ENCODE measurements at places on chromosomes 7 and 10.

- no peak for DNase-seq
Measured at GRCh38 chr7:19572566-19572965, 136.3 kb downstream of the POLR1F start.

DNA sequence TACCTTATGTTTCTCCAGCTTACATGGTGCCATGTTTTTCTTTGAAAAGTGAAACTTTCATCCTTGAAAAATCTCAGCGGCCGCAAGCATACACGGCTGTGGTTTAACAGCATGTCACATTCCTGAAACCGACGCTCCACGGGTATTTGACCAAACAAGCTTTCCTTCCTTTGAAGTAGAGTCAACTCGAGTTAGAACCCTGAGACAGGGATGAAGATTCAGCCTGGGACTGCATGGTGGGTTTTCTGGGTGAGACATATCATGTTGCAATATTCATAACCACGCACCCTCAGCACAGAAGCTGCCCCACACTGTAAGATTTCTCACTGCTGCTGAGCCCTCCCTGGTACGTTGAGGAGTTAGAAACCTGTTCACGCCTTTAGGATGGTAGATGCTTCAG lies 8.1 kb downstream of the CYP26A1 start:
- no peak for DNase-seq

- DNase-seq: no peak
Measured at GRCh38 chr10:19788075-19788686, 28.1 kb upstream of the PLXDC2 start.

- DNase-seq: no peak
Measured at GRCh38 chr10:113825791-113826190, 28.1 kb downstream of the DCLRE1A start.

- DNase-seq: no peak
Measured at GRCh38 chr7:50953303-50953702, 170.6 kb upstream of the GRB10 start.

DNA sequence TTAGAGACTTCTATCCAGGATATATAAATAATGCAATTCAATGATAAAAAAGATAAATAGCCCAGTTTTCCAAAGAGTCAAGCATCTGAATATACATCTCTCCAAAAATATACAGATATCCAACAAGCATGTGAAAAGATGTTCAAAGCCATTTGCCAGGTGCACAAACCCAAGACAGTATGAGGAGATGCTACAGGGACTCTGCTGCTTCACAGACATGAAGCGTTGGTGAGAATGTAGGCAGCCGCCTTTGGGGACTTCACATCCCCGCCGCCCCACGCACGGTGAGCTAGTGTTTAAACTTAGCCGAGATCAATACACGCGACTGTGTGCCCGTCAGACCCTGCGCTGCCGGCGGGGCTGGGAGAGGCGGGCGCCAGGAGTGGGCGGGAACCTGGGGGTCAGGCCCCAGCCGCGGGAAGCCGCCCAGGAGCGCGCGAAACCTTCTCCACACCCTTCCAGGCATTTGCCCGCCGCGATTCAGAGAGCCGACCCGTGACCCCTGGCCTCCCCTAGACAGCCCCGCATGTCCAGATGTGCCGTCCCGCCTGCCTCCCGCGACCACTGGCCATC lies 927 bp upstream of the ALOX5 start:
- DNase-seq: no peak

DNA sequence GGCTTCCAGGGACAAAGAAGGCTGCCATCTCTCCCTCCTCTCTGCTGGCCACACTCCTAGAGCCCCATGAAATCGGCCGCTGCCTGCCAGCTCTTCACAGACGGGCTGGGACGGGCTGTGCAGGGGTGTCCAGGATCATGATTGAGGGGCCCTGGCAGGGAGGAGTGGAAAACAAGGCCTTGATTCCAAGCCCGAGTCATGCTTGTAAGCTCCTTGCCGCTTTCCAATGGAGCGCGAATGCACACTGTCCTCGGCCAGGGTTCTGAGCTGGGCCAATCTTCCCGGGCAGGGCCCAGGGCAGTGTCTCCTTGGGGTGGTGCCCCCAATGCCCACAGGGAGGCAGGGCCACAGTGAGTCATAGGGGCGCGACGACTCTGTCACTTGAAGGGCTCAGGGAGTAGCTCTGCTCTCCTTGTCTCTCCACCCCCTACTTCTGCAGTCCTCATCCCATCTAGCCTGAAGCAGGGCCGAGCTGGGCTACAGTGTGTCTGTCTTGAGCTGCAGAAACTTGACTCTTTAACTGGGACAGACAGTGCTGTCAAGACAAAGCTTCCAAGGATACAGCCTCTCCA lies 186.2 kb upstream of the SVIL start:
- DNase-seq: no peak

- no peak for DNase-seq
Measured at GRCh38 chr7:157633465-157634185, 296.8 kb downstream of the DNAJB6 start.

GRCh38 chr7:17532861-17533404 lies 234.5 kb downstream of the AHR start:
- DNase-seq: peak; percentile 60

GRCh38 chr7:11615174-11615573 lies 216.8 kb downstream of the THSD7A start:
- DNase-seq: no peak

DNA sequence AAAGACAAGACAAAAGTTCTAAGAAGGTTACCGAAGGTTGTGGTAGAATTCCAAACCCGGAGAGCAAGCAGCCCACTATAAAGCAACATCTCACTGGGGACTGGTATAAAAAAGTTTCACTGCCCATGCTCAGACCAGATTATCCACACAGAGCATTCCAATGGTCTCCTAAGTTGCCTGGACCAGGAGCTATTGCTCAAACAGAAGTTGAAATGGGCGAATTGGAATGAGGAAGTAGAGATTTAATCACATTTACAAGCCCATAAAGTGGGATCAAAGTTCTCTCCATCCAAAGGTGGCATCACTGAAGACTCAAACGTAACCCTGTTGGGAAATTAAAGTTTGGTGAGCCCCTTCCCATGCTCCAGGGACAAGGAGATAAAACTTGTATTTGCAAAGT lies 19.8 kb downstream of the OR2F1 start:
- no peak for DNase-seq

DNA sequence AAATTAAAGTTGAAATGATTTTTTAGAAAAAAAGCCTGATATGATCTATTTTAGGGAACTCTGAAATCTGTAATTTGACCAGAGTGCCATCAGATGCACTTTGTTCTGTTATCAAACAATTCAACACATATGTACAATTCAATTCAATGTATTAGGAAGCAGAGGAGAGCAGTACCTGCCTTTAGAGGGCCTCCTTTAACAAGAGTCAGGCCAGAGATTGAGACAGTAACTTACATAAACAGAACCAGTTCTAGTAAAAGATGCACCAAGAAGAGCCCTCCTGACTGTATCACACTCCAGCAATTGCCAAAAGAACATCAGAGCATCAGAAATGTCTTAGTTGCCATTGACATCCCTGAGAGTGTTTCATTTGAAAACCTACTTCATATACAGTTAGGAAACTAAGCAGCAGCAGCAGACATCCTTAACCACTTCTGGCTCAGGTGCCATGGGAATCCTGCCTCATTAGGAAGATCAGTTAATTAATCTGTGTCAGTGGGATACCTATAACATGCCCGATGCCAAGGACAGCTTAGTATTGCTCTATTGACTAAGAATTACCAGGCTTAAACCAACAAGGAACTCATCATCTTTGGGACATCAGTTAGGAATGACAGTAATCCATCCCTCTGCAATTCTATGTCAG lies 1222.6 kb upstream of the LRRN3 start:
- DNase-seq: no peak

- DNase-seq: no peak
Measured at GRCh38 chr10:11250304-11250703, 232.6 kb downstream of the CELF2 start.

DNA sequence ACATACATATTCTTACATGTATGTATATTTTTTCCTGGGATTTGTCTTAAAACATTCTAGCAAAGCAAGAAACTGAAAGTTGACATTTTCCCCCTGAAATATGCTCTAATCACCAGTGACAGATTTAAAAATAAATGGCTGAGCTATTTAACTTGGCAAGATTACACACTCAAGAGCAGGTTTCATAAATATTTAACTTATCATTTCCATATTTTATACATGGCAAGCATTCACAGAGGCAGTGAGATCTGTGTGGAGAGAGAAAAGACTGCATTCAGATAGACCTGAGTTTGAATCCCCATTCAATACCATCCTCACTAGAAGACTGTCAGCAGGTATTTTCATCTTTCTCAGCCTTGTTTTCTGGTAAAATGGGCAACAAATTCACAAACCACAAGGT lies 1043.0 kb downstream of the NRG3 start:
- no peak for DNase-seq

DNA sequence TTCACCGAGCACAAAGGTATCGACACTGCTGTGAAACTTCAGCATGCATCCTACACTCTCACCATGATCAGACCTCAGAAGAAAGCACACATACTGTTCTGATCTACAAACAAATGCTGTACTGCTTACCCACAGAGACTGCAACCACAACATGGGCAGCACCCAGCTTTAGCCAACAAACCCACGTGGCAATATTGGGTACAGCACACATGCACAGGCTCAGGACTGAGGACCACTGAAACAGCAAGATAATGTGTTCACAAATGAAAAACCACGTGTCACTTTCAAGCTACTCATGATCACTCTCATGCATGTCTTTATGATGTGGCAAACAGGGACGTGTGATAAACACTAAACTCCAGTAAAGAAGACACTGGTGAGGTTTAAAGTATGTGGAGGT lies 119.3 kb upstream of the PTN start:
- DNase-seq: no peak

GRCh38 chr10:129548600-129548999 lies 81.6 kb downstream of the MGMT start:
- no peak for DNase-seq

DNA sequence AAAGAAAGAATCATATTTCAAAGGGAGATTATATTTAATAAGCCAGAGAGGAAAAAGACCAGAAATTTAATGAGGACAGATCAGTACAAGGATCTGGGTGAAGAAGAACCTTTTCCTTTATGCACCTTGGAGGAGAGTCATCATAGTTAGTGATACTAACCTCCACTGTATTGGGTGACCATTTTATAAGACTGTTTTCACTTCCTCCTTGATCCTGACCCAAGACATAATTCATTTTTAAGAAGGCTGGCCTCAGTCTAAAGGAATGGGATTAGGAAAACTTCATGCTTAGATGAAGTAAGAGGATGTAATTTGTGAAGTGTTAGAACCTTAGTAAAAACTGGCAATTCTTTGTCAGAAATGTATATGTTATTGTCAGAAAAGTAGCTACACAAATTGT lies 68.6 kb downstream of the ADAM22 start:
- no peak for DNase-seq

GRCh38 chr7:138407792-138408191 lies 52.3 kb upstream of the TRIM24 start:
- DNase-seq: no peak

DNA sequence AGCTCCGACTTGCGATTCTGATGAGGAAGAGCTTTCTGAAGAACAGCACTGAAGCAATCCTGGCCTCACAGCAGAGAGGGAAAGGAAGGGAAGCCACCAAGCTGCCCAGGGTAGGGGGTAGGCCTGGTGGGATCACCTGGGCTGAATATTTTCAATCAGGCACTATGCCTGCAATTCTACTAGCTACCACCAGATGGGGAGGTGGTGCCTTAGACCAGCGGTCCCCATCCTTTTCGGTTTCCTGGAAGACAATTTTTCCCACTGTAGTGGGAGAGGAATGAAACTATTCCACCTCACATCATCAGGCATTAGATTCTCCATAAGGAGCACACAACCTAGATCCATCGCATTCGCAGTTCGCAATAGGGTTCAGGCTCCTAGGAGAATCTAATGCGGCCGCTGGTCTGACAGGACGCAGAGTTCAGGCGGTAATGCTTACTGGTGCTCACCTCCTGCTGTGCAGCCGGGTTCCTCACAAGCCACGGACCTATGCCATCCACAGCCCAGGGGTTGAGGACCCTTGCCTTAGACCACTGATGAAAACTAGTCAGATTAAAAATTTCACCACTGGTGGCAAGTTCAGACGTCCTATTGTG lies 2.7 kb downstream of the LRRC20 start:
- DNase-seq: no peak

DNA sequence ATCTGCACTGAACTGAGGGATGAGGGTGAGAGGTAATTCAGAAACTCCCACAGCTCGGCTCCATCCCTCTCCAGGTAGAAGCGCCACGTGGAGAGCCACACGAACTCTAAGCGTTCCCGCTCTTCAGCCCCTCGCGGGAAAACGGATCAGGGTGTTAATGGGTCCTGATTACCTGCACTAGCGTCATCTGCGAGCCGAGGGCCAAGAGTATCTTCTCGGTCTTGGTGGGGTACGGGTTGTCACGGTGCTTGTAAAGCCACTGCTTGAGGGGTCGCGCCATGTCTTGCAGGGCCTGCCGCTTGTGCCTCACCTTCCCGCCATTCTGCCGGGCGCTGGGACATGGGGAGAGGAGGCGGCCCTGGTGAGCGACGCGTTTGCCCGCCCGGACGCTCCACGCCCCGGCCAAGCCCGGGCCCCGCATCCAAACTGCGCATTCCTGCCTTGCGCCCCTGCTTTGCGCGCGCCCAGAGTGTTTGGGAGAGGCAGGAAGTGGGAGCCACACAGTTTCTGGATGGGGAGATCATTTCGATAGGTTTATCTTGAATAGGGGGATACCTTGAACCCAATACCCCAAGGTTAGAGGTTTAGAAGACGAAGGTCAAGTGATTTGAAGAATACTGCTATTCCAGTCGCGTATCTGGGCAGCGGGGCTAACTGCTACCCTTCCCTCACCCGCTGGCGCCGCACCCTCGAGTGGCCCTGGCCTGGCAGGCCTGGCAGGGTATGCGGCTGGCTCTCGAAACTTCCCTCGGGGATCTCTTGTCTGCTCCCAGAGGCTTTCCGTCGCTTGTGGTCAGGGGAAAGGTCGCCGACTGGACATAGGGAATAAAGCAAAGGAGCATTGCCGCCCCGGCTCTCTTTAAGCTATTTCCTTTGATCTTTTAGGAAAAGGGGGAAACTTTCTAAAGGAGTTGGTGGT lies 4.2 kb downstream of the MKX start:
- DNase-seq: no peak

GRCh38 chr10:121002586-121003205 lies 151.5 kb downstream of the WDR11 start:
- DNase-seq: no peak

- no peak for DNase-seq
Measured at GRCh38 chr10:99983280-99983988, 26.3 kb downstream of the DNMBP start.

GRCh38 chr7:108037741-108038140 lies 34.8 kb upstream of the LAMB1 start:
- DNase-seq: no peak

DNA sequence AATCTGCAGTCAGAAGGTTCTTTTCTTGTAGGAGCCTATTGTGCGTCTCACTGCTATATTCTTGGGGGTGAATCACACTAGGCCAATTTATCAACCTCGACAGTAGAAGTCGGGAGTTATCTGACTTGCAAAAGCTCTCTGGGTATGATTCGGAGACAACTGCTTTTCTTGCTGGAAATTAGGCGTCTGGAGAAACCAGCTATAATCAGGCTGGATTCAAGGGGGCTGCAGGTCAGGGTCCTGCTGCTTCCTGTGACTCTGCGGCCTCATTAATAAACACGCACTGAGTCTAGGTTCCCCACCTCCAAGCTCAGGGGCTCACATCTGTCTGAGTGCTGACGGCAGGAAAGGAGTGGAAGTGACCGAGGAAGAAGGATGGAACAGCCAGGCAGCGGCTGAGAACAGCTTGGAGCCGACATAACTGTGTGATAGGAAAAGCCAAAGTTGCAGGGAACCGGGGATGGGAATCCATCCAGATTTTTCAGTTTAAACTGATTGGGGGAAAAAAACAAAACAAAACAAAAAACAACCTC lies 184.6 kb downstream of the FANK1 start:
- DNase-seq: no peak

GRCh38 chr7:100120733-100121036 lies 1.3 kb downstream of the CNPY4 start:
- no peak for DNase-seq

Measured in H54 (cell line).